ENCODE measurements at places on chromosomes 5 and 9.

GRCh38 chr9:84278130-84278529 lies 62.4 kb downstream of the SLC28A3 start:
- no peak for DNase-seq

DNA sequence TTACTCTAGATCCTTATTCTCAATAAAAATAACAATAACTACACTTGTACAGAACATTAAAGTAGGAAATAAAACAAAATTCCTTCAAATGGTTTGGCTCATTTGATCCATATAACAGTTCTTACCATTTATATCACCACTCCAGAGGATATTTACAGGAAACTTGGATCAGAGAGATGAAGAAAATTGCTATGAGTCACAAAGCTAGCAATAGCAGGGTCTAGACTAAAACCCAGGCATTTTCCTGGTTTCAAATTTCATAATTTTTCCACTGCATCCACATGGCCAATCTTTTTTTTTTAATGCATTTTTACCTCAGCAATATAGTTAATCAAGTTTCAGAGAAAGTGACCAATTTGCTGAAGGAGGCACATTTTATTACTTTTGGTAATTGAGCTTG lies 299.2 kb downstream of the ELAVL2 start:
- DNase-seq = no peak

GRCh38 chr9:132630811-132631210 lies 39.0 kb downstream of the DDX31 start:
- DNase-seq = no peak

- no peak for DNase-seq
These were observed 185.8 kb downstream of the CARTPT start for GRCh38 chr5:71904852-71905251.

- no peak for DNase-seq
These were observed 538.2 kb downstream of the CYLC2 start for GRCh38 chr9:103533318-103533717.

DNA sequence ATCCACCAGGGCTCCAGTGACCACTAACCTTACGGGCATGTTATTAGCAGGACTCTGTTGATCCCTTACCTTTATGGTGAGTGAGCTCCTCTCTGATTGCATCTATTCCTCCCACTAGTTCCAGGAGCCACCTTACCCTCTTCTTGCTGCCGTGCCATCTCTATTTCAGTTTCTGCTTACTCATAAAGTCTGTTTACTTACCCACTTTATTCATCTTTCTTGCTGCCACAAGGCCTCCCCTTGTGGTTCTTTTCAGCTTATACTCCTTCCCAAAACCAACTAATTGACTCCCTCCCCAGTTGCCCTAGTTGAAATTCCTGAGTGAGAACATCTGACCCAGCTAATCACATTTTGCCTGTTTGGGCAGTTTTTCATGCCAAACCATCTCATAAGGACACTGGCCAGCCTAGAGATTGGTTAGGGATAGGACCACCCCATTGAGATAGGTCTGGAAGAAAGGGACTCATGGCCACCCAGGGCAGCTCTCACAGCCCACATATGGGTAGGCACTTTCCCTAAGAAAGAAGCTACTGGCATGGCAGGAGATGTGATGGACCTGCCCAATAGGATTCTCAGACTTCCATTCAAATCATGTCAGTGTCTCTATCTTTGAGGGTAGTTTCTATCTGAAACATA lies 412.7 kb downstream of the EFNA5 start:
- DNase-seq = no peak

DNA sequence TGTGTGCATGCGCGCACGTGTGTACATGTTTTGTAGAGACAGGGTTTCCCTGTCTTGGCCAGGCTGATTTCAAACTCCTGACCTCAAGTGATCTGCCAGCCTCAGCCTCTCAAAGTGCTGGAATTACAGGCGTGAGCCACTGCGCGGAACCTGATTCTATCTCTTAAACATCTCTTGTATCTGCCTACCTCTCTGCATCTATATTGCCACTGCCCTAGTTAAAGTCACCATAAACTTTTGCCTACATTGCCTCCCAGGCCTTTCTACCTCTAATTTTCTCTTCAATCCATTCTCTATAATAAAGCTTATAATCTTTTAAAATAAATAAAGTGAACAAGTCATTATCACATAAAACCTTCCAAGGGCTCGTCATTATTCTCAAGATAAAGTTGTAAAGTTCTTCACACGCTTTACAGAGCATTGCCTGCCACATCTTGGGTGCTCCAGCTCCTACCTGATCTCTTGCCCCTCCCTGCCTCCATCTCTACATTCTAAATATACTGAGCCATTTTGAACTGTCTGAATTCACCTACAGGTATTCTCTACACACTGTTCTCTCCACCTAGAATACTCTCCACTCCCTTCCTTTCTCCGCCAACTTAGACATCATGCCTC lies 15.0 kb downstream of the TRPM6 start:
- no peak for DNase-seq
